ENCODE measurements at places on chromosomes 13 and 19.

DNA sequence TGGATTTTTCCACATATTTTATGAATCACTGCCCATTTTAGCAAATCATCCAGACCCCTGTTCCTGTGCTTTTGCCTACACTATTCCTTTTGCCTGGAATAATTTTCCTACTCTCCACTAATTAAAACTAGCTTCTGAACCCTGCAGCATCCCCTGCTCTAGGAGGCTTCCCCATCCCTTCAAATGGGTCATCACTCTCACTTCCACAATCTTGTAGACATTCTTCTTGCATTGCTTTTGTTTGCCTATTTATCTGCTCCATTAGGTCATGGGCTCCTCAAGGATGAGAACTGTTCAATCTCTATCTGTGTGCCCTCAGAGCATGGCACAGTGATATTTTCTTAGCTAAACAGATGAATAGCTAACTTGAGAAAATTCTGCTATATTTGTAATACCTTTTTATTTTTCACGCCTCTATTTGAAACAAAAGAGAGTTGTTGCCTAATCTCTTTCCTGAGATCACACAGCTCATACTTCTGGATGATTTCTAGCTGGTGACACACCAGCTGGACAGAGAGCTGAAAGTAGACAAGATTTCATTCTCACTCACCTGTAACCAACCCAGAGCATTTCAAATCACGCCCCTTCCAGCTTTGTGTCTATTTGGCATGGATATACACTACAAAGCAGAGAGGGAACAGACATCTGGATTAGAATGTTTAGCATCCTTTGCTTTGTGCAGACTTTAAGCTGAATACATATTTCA, 466.0 kb downstream of the FOXO1 start:
- no peak for DNase-seq

DNA sequence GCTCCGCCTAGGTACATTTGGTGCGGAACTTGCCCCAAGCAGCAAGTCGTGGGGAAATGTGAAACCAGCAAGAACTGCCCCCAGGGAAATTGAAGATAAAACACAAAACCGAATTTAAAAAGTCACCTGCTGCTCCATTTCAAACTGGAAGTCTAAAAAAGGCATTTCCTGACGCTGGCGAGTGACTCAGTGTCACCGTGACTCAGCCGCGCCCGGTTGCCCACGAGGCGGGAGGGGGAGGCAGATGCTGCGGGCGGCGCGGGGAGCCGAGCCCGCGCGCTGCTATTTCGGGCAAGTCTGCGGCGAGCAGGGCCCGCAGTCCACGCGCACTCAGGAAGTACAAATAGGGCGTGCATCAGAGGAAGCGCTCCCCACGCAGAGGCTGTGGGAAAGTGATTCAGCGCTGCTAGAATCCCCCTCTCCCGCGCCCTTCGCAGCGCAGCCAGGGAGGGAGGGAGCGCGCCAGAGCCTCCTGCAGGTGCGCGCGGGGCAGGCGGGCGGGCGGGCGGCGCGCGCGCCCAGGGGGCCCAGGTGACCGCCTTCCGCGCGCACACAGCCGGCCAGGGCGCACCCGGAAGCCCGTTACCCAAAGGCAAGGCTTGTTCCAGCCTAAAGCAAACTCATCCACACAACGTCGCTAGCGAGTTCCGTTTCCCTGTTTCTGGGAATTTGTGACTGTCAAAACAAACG, 168.8 kb downstream of the COL4A1 start:
- DNase-seq = peak; percentile 71

DNA sequence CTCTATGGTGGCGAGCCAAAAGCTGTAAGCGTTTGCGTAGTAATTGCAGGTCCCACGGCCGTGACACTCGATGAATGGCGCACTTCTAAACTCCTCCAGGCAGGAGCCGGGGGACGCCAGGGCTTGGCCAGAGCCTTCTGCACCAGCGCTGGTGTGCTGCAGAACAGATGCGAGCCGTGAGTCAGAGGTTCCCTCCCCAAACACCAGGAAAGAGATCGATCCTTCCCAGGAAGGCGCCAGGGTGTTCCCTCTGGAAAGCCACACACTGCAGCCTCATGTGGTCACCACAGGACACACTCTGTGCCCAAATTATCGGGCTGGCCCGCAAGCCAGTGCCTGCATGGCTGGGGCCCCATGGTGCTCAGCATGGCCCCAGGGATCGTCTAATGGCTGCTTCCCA, 154.6 kb downstream of the COL4A1 start:
- DNase-seq = no peak

DNA sequence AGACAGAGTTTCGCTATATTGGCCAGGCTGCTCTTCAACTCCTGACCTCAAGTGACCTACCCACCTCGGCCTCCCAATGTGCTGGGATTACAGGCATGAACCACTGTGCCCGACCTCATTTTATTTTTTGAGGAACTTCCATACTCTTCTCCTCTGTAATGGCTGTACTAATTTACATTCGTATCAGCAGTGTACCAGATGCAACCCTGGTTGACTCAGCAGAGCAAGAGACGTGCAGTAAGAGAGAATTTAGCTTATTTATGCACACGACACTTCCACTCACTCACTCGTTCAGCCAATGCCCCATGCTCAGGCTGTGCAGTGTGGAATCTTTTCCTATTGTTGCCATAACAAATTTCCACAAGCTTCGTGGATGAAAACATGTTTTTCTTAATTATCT, 6.9 kb downstream of the KIR3DL3 start:
- no peak for DNase-seq

DNA sequence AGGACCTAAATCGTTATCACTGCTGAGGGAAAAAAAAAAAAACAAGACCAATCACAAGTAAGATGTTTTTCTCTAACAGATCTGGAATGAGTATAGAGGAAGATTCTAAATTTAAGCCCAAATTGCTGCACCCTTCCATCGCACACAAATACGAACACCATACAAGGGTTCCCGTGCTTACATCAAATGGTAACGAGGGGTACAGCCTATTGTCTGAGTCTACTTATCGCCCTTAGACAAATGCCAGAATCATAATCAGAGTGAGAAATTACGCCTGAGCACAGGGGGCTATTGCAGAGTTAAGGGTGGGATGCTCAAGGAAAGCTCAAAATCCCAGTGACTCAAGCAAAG, 603 bp downstream of the ZC3H13 start:
- peak; percentile 4 for DNase-seq

DNA sequence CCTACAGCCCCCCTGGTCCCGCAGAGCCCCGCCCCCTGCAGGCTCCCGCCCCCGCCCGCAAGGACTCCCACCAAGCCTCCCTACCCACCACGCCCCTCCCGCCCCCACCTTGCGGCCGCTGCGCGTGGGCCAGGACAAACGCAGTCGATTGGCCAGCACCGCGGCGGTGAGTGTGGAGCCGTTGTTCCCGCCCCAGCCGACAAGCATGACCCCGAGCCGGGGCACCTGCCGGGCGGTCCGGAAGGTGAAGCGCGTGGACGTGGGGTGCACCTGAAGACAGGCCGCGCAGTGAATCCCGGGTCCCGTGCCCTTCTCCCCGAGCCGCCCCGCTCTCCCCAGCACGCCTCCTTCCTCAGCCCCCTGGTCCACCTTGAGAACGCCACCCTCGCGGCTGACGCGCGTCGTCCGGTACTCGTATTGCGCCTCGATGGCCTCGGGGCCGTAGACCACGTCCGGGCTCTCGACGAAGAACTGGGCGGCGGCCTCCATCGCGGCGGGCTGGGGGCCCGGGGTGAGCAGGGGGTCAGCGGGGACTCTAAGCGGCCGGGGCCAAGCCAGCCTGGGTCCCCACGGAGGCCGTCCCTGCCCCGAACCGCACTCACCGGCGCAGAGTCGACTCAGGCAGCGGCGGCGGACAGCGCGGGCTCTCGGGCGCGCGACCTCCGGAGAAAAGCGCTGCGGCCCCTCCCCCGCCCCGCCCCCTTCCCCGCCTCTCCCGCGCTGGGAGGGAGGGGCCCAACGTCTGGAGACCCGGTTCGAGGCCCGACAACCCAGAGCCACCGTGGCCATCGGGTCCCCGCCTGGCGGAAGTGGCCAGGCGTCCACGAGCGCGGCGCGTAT, at the start of gene ISYNA1:
Gene ISYNA1 (minus strand): TSS at position 643 of the 840 bp plus-strand sequence. CDS start 154 bp downstream, at position 489.
- DNase-seq = peak; percentile 60

- no peak for DNase-seq
These were observed 7.7 kb downstream of the ARHGAP45 start for GRCh38 chr19:1074544-1075283.

DNA sequence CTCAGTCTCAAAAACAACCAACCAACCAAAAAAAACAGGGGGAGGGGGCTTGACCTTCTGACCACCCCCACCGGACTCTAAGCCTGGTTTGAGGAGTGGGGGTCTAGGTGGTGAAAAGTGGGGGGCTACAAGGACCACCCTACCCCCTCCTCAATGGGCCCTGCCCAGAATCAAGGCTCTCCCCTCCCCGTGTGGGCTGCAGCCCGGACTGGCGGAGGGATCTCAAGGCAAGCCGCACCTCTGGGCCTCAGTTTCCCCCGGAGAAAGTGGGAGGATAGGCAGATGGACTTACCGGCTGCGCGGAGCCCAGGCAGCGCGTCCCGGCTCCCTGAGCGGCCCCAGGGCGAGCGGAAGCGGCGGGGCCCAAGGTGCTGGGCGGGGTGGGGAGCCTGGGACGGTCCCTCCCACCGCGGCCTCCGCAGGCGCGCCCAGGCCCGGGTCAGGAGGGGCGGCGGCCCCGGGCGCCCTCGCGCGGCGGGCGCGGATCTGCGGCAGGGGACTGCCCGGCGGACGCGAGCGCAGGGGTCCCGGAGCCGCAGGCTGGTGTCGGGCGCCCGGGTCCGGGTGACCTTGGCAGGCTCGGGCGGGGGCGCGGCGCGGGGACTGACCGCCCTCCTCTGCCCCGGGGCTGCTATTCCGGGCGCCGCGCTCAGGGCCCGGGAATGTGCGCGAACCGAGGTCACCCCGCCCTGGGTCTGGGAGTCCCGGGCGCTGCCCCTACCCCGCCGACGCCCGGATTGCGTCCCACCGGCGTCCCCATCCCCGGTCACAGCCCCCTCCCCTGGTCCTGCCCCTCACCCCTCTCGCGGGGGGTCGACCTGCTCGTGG, at the start of gene ADAMTSL5:
Gene ADAMTSL5 (minus strand): TSS at position 349 of the 828 bp plus-strand sequence. CDS start 2,076 bp downstream, outside the sequence.
- peak; percentile 63 for DNase-seq

- no peak for DNase-seq
These were observed 539 bp downstream of the ZNF554 start for GRCh38 chr19:2820112-2820702.

DNA sequence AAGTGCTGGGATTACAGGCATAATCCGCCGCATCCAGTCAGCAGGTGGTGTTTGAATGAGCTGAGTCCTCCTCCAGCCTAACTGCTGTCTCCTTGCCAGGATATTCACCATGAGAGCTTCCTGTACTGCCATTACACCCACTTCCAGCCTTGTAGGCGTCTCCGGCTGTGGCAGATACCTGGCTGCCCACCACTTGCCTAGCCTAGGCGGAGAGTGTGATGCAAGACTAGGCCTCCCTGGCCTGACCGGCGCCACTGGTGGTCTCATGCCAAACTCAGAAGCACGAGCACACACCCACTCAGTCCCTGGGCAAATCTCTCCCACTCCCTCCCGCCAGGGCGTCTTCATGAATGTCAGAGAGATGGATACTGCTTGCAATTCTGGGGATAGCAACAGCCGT, 16.6 kb downstream of the IL12RB1 start:
- DNase-seq = no peak

DNA sequence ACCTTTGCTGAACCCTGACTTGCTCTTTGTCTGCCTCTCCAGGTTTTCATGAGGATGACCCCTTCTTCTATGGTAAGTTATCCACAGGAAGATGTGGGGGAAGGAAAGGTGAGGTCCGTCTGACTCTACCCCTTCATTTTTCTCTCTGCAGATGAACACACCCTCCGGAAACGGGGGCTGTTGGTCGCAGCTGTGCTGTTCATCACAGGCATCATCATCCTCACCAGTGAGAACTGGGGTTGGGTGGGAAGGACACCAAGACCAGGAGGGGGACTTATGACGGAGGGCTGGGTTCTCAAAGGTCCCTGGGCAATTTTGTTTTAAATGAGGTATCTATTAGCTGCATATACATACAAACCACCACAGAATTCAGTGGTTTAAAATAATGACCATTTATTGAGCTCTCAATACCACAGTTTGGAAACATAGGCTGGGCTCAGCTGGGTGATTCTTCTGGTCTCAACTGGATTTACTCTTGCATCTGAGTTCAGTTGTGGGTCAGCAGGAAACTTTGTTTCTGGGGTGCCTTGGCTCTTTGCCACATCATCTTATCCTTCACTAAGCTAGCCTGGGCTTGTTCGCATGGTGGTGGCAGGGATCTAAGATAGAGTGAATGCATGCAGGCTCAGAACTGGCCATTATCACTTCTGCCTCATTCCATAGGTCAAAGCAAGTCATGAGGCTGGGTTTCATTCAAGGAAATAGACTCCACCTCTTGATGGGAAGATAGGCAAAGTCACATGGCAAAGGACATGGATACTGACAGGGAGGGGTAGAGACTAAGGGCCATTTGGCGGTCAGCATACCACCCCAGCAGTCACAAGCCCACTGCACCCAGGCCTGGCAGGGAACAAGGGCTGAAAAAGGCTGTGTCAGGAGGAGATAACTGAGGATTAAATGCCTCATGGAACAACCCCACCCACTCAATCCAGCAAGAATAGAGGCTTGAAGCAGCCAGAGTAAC, 11.8 kb downstream of the FXYD5 start:
- no peak for DNase-seq

- DNase-seq = peak; percentile 41
These were observed 465.1 kb upstream of the PCDH20 start for GRCh38 chr13:61880578-61881283.

DNA sequence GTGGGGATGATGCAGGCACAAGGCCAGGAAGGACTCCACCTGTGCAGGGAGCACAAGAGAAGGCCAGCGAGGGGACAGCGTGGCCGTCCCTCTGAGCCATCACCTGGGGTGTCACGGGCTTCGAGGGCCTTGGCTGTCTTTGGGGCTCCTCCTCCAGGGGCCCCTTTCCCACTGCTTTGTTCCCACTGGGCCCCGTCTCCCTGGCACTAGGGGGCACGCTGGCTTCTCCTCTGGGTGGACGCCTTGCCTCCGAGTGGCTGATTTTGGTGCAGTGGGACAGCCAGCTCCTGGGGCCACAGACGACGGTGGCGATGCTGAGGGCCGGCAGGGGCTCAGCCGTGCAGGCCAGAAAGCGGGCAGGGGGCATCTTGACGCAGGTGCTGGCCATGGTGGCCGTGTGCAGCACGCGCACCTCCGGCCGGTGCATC, 43.2 kb upstream of the GRTP1 start:
- no peak for DNase-seq

GRCh38 chr13:39777021-39777420, 121.6 kb downstream of the COG6 start:
- DNase-seq = no peak

Measured in fibroblast of pulmonary artery (primary cell).